ENCODE measurements at places on chromosomes 7 and 10. TPM values are rescaled to one million over a fixed set of nuclear protein-coding genes. Genes with fewer than 3 reads are reported as not detected.

The HKDC1 gene
- total RNA-seq, result 1.9 TPM

- no peaks in the 10 kb centered on the region for H3K4me1 ChIP-seq
- H3K27ac ChIP-seq, result no peak overlapping the region
- no peaks in the 10 kb centered on the region for H3K36me3 ChIP-seq
- H3K27me3 ChIP-seq, result no peaks in the 10 kb centered on the region
- no peak overlapping the region for H3K4me3 ChIP-seq
Observed at GRCh38 chr7:8035192-8035591, 66.6 kb downstream of the GLCCI1 start.

The SLC16A9 gene
- total RNA-seq, result 4.0 TPM

DNA sequence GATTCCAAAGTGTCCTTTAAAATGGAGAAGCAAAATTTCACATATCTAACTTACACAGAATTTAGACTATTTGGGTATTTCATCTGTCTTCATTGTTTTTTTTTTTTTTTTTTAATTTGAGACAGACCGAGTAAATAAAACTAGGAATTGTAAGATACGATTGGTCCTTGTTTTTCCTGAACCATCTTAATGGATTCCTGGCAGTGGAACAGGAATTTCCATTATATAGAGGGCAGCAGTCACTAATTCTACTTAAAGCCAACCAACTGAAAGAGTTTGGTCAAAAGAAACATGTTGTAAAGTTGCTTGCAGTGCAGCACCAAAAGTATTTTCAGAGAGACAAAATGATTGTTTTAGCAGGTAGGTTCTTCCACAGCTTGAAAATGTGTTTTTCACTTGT is 72.5 kb upstream of the HGF start:
- H3K4me3 ChIP-seq, result no peak overlapping the region
- DNase-seq, result no peak
- H3K27ac ChIP-seq, result no peak overlapping the region
- no peaks in the 10 kb centered on the region for H3K36me3 ChIP-seq
- no peaks in the 10 kb centered on the region for H3K4me1 ChIP-seq

- H3K27ac ChIP-seq, result peak overlapping the region; percentile 0
- H3K4me1 ChIP-seq, result peaks cover 37% of the 10 kb centered on the region
- no peaks in the 10 kb centered on the region for H3K36me3 ChIP-seq
- H3K27me3 ChIP-seq, result no peaks in the 10 kb centered on the region
Observed at GRCh38 chr7:55191926-55192692, 173.0 kb upstream of the LANCL2 start.

The RBP4 gene
- total RNA-seq, result 7.1 TPM

The APBB1IP gene
- total RNA-seq, result 0.55 TPM

GRCh38 chr10:132798876-132799275 is 12.9 kb upstream of the NKX6-2 start:
- H3K27me3 ChIP-seq, result no peaks in the 10 kb centered on the region
- no peaks in the 10 kb centered on the region for H3K4me1 ChIP-seq
- H3K27ac ChIP-seq, result no peak overlapping the region
- no peak for DNase-seq

DNA sequence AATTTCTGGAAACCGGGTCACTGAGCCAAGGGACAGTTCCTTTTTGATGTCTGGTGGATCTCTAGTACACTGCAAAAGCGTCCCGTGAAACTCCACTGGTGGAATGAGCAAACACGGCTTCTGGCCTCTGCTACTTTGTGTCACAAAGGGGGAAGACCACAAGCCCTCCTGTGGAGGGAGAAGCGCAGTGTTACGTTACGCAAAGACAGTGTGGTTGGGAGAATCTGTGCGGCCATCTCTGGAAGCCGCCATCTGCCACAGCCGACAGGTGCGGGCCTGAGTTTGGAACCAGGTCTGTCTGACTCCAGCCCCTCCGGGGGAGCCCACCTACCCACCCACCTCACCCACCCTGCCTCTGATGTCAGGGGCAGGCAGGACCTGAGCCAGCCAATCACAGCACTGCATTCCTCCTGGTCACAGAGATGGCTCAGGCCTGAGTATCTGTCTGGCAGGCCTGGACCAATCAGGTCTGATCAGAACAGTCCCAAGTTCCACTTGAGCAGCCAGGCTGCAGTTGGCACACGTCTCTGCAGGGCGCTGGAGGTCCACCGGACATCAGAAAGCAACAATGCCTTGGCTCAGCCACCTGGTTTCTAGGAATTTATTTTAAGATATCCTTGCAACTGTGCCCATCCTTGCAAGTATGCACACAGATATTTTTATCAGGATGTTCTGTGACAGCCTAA is 3.0 kb upstream of the CYP2W1 start:
- H3K27me3 ChIP-seq, result no peaks in the 10 kb centered on the region
- DNase-seq, result peak; percentile 84
- H3K27ac ChIP-seq, result no peak overlapping the region
- H3K36me3 ChIP-seq, result no peaks in the 10 kb centered on the region
- no peak overlapping the region for H3K4me3 ChIP-seq

The RNF32 gene
- 63.8 TPM for total RNA-seq

- peak within 1 kb of the TSS; percentile 96 for H3K4me3 ChIP-seq
- H3K27ac ChIP-seq, result peak within 1 kb of the TSS; percentile 94
- peaks cover 10% of the 10 kb centered on the region for H3K4me1 ChIP-seq
- peak; percentile 74 for DNase-seq
Observed at GRCh38 chr10:121974535-121975294, at the start of gene NSMCE4A. Gene NSMCE4A (minus strand): TSS chr10:121975217. CDS start chr10:121975165, 52 bp downstream.

- H3K4me3 ChIP-seq, result peak overlapping the region; percentile 47
- DNase-seq, result peak; percentile 55
- no peaks in the 10 kb centered on the region for H3K36me3 ChIP-seq
Observed at GRCh38 chr7:149423449-149424110, 37.3 kb downstream of the ZNF777 start.

GRCh38 chr10:5608608-5609220 is 57.7 kb downstream of the ASB13 start:
- H3K4me3 ChIP-seq, result no peak overlapping the region
- no peaks in the 10 kb centered on the region for H3K36me3 ChIP-seq
- no peak for DNase-seq
- no peaks in the 10 kb centered on the region for H3K27me3 ChIP-seq

DNA sequence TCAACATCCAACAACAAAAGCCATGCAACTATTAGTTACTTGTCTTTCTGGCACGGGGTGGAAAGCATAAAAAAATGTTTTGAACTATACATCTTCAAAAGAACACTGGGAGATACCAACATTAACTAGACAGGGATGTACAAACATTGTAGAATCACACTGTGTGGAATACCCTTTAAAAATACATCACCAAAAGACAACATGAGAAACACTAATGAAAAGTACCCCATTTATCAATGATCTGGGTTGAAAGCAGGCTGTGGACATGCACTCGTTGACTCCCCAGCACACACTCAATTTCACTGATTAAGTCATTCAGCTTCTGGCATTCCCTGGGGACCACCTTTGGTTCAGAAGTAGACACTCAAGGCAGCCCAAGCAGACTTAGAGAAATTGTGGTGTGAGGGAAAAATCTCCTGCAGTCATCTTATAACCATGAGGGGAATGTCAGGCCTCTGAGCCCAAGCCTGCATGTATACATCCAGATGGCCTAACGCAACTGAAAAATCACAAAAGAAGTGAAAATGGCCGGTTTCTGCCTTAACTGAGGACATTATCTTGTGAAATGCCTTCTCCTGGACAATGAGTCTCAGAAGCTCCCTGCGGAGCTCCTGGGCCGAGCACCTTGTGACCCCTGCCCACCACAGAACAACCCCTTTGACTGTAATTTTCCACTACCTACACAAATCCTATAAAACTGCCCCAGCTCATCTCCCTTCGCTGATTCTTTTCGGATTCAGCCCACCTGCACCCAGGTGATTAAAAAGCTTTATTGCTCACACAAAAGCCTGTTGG is 53.0 kb downstream of the CACUL1 start:
- DNase-seq, result no peak
- H3K36me3 ChIP-seq, result no peaks in the 10 kb centered on the region
- H3K27ac ChIP-seq, result no peak overlapping the region

The PSMC2 gene
- 80.9 TPM for total RNA-seq

- H3K4me1 ChIP-seq, result peaks cover 8% of the 10 kb centered on the region
- H3K4me3 ChIP-seq, result no peak overlapping the region
- H3K27me3 ChIP-seq, result no peaks in the 10 kb centered on the region
Observed at GRCh38 chr10:99850021-99850766, 67.8 kb downstream of the ABCC2 start.

The PTPRN2 gene
- 10.8 TPM for total RNA-seq

The ZNF3 gene
- 24.7 TPM for total RNA-seq

GRCh38 chr7:1587738-1588137 is 17.9 kb upstream of the PSMG3 start:
- no peaks in the 10 kb centered on the region for H3K4me1 ChIP-seq
- no peak overlapping the region for H3K4me3 ChIP-seq
- no peaks in the 10 kb centered on the region for H3K36me3 ChIP-seq
- no peak overlapping the region for H3K27ac ChIP-seq
- H3K27me3 ChIP-seq, result no peaks in the 10 kb centered on the region
- no peak for DNase-seq

The SLC25A13 gene
- total RNA-seq, result 35.4 TPM

The AKR1C8 gene
- 4.3 TPM for total RNA-seq

- DNase-seq, result no peak
- H3K27me3 ChIP-seq, result no peaks in the 10 kb centered on the region
- no peaks in the 10 kb centered on the region for H3K36me3 ChIP-seq
Observed at GRCh38 chr7:98157761-98158160, 51.1 kb downstream of the LMTK2 start.

The CCL24 gene
- not detected for total RNA-seq

The MGAM2 gene
- 2.7 TPM for total RNA-seq

DNA sequence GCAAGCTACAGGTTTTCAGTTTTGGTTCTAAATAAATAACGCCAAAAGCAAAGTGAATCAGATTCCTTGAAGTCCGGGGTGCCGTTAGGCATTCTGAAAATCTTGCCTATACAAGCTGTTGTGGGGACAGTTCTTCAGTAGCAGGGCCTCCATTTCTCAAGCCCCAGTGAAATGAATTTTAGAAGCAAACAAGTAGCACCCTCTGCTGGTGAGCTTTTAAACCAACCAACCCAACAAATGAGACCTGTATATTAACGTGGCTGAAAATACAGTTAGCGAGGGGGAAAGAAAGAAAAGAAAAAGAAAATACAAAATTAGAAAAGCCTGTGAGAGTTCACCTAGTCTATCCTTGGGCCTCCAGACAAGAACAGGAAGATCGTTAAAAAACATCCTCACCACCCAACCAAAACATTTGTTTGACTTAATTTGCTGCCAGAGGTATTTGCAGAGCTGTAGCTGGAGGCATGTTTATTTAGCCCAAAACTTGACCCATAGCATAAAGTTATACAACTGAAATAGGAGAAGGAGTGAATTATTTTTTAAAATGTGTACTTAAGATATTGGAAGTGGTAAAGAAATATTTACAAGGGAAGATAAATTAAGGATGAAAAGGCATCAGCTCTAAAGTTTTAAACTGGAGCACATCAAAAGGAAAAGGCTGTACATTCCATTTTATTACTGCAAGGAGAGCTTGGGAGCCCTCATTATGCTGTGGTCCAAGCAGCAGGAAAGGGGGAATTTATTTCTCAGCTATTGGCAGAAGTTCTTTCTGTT is 98.9 kb downstream of the DYNC1I1 start:
- H3K4me1 ChIP-seq, result peaks cover 5% of the 10 kb centered on the region
- no peaks in the 10 kb centered on the region for H3K27me3 ChIP-seq
- no peaks in the 10 kb centered on the region for H3K36me3 ChIP-seq

The MSMB gene
- not detected for total RNA-seq

The GPNMB gene
- total RNA-seq, result 33.6 TPM

DNA sequence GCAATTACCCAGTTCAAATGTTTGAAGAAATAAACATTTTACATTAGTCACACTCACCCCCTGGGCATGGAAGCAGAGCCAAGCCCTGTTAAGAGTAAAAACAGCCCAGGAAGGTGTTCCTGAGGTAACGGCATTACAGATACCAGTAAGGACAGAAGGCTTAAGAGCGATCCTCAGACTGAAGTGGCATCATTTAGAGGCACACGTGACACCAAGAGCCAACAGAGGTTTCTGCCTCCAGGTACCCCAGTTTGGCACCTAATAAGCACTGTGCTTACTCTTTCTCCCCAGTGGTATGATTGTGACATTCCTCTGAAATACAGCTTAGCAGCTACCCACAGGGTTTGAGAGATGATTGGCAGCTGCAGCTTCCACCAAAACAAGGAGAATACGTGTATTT is 17.2 kb downstream of the MMS19 start:
- no peaks in the 10 kb centered on the region for H3K27me3 ChIP-seq
- H3K4me1 ChIP-seq, result peaks cover 14% of the 10 kb centered on the region
- H3K4me3 ChIP-seq, result no peak overlapping the region
- peaks cover 7% of the 10 kb centered on the region for H3K36me3 ChIP-seq

DNA sequence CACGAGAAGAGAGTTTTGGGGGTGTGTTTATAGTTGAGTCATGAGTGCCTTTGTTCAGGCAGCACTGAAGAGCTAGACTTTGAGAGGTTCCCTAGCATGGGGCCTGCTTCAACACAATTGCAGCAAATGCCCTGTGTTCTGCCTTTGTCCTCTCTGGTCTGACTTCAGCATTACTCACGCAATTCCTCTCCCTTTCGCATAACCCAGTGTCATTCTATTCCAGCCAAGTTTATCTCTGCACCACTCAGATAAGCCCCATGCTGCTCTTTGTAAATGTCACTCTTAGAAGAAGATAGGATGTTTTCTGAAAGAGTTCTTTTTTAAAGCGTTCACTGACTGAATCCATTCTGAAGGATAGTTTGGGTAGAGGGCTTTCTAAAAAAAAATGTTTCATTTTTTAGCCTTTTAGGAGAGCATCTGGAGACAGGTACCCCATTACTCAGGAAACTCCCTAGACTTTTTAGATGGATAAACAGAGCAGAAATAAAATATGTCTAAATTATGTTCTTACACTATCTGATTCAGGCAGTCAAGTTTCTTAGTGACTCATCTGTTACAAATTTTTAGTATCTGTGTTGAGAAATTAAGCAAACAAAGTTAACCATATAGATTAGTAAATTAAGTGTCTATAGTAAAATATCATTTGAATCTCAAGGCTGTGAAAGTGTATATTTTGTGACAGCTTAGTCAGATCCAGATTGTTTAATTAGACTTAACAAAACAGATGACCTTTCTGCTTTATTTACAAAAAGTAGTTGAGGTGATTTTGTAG is 318.5 kb downstream of the GPR158 start:
- no peaks in the 10 kb centered on the region for H3K36me3 ChIP-seq
- no peak overlapping the region for H3K4me3 ChIP-seq
- DNase-seq, result peak; percentile 22
- H3K4me1 ChIP-seq, result no peaks in the 10 kb centered on the region
- H3K27ac ChIP-seq, result no peak overlapping the region
- H3K27me3 ChIP-seq, result no peaks in the 10 kb centered on the region

The GATA3 gene
- 1.9 TPM for total RNA-seq

- no peaks in the 10 kb centered on the region for H3K4me1 ChIP-seq
- no peaks in the 10 kb centered on the region for H3K27me3 ChIP-seq
- no peaks in the 10 kb centered on the region for H3K36me3 ChIP-seq
Observed at GRCh38 chr7:66308411-66308810, 103.3 kb downstream of the TPST1 start.

GRCh38 chr7:17367502-17367901 is 69.0 kb downstream of the AHR start:
- no peak overlapping the region for H3K4me3 ChIP-seq
- no peaks in the 10 kb centered on the region for H3K27me3 ChIP-seq
- H3K4me1 ChIP-seq, result no peaks in the 10 kb centered on the region
- no peak overlapping the region for H3K27ac ChIP-seq

All from testis (tissue), 5 donors.